ENCODE measurements at places on chromosomes 6 and 20.

DNA sequence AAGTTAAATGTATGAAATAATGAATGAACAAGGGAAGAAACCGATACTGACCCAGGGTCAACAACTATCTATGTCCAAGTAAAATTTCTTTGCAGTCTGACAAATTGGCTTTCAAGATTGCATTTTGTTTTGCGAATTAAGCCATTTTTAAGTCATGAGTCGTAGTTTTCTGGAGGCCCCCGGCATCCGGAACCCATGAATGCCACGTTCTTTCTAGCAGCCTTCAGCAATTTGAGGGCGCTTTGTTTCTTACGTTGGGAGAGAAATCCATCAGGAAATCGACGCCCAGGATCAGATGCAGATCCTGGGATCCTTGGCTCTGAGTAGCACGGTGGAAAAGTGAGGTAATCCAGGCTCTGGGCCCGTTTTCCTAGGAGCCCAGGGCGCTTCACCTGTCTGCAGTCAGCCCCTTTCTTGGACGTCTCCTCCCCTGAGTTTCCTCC lies 309 bp upstream of the ABRACL start:
- peak; percentile 20 for DNase-seq

DNA sequence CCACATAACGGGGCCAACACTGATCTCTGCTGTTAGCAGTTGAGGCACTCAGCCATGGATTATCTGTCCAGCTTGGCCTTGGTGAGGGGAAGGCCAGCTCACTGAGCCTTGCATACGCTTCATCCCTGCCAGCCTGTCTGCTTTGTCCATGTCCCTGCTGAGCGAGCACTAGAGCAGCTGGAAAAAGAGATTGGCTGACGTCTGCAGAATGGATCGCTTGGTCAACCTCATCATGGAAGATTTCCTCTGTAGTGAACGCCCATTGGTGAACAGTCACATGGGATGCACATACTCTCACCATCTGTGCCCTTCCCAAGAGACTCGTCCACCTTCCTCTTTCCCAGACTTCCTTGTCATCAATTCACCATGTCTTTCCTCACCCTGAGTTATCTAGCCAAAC lies 26.9 kb downstream of the MUC22 start:
- no peak for DNase-seq

DNA sequence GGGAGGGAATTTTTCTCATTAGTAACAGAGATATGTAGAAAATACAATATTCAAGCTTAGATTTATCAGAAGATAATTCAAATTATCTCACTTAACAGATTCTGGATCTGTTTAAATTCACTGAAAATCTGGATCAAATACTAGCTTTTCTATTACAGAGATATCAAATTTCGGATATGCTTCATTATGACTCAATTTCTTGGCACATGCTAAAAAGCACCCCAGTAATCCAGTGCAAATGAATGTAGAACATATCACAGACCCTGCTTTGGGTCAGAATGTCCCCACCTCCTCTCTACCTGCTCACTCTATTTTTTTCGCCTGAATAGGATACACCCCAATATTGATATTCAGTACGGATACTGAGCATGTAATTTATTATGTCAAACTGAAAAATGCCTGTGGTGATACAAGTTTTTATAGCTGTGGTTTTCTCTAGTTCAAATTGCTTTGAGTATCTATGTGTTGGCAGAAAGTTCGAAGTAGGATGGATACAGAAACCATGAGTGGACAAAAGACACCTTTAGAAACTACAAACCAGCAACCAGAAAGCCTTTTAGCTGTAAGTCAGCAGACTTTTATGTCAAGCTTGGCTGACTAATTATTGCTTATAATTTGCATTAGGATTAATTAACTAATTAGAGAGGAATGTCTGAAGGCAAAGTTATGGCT lies 290.0 kb downstream of the TFAP2B start:
- DNase-seq = no peak

DNA sequence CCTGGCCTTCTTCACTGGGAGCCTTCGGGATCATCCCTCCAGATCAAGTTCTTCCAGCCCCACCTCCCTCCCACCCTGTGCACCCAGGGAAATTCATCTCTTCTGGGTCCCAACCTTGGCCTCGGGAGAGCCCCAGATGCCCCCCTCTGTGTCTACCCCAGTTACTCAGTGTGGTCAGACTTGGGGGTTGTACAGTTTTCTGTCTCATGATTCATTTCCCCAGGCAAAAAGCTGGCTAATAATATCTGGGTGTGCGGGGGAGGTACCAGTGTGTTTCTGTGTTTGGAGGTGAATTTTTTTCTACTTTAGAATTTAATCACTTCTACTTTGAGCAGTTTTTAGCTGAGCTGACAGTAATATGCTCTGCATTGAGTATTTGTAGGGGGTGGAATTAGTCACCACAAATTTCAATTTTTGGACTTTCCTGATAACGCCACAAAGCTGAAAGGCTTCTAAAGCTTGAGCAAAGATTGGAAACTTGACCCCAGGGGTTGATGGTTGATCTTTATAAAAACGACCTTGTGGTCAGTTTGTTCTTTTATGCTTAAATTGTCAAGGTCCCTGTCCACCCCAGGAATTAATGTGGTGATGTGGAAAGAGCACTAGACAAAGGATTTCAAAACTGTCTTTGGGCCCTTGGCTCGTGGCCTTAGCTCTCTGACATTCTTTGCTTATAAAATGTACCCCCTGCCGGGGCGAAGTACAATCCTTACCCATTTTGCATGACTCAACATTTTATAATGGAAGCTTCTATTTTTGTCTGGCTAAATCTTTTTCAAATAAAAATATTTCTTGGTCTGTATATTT lies 284.7 kb upstream of the TAB2 start:
- DNase-seq = no peak

DNA sequence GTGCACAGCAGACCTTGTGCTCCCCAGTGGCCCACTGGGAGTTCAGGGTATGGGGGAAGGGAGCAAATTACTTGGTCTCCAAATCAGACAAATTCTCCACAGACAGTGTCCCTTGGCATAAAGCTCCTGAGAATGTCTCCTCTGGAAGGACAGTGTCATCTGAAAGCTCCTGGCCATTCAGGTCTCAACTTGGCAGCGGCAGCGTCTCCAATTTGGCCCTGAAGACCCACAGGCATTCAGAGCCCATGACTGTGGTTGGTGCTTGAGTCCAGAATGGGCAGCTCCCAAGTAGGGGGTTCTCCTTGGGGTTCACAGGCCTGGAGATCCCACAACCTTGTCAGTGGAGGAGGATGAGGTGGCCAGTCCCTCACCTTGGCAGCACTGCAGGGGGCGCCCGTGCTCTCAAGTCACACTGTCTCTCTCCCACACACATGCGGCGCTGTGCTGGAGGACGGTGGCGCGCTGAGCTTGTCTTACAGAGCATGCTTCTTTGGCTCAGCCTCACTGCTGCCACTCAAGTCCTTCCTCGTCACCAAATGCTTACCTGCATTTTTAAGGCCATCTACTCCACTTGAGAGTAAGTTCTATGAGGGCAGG lies 20.7 kb downstream of the DYNLRB1 start:
- DNase-seq = no peak

DNA sequence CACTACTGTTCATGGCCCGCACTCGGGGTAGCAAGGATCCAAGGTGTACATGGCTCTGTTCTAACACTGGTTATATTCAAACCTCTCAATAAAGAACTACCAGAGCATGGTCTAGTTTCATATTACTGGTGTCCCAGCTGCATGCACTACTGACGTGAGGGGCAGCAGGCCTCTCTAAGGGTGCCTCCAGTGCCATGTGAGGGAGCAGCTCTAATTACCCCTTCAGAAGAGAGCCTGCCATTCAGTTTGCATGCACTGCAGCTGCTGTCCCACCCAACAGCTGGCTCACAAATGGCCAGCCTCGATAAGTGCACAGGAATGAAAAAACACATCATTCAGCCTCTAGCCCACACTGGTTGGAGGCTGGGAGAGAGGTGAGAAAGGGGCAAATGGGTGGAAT lies 85.2 kb downstream of the SMLR1 start:
- no peak for DNase-seq

DNA sequence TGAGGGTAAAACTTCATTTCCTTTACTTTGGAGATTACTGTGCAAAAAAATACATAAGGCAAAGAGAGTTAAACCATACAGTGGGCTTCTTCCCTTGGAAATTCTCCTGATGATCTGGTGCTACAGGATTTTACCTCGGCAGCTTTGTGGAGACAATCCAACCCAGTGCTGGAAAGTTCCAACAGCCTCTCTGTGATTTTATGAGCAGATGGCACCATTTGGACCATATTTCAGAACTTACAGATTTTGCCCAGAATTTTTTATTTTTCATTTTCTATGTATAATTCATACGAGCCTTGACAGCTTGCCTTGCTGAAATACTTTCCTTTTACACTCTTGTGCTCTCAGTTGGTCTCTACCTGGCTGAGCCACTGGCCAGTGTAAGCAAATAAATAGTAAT lies 43.3 kb upstream of the TNFRSF21 start:
- DNase-seq = no peak

- no peak for DNase-seq
Observed at GRCh38 chr20:63121749-63122405, 94.1 kb downstream of the YTHDF1 start.

GRCh38 chr6:149134511-149134933 lies 183.0 kb upstream of the TAB2 start:
- DNase-seq = no peak

DNA sequence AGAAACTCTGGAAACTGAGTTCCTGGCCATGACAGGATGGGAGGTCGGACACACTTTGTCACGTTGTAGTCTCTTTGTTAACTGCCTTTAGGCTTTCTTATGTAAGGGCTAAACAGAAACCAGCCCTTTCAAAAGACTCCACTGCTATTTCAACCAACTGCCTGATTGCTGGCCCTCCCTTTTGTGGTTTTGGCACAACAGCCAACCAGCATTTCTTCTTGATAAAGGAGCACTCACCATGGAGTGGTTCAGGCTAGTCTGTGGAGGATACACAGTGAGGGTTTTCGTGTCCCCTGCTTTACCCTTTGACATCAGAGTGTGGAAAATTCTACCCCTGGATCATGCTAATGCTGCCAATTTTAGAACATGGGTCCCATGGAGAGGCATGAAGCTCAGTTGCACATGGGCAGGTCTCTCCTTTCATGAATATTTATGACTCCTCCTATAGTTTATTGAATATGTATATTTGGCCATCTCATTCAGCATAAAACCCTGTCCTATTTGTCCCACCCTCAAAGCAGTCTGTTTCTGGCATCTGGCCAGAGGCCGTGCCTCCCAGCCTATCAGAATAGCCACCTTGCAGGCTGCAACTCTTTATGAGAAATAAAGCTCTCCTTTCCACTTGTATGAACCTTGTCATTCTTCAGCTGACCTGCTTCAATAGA lies 148.3 kb downstream of the HS3ST5 start:
- DNase-seq = no peak

GRCh38 chr20:400454-401275 lies 7.4 kb upstream of the RBCK1 start:
- DNase-seq = peak; percentile 90

DNA sequence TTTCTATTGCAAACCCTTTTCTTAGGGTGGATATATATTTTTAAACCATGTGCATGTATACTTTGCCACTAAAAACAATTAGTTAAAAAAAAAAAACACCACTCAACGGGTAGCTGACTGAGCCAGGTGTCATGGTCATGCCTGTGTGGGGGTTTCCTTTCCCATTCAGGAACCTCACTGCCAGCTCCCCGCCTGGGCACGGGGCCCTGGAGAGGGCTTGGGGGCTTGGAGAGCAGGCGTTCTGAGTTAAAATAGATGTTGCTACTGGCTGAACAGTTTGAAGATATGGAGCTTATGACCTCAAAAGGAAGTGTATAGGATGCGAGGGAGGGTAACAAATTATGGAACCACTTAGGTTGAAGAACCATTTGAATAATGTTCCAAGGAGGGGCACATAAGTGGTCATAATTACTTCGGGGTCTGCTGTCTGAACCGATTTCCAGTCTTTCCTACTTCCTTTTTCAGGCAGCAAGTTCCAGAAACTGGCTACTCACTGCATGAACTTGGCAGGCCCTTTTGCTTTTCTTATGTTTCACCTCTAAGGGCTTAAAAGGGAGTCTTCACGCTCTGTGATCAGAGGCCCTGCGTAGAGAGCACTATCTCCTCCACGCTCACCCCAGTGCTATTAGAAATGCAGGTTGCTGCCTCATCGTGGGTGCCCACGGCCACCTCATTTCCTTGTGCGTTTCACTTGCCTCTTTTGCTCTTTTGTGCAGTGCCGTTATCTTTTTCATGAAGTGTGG lies 9.9 kb downstream of the STX16 start:
- DNase-seq = no peak

- DNase-seq = no peak
Observed at GRCh38 chr20:23164176-23164601, 78.1 kb upstream of the CD93 start.

DNA sequence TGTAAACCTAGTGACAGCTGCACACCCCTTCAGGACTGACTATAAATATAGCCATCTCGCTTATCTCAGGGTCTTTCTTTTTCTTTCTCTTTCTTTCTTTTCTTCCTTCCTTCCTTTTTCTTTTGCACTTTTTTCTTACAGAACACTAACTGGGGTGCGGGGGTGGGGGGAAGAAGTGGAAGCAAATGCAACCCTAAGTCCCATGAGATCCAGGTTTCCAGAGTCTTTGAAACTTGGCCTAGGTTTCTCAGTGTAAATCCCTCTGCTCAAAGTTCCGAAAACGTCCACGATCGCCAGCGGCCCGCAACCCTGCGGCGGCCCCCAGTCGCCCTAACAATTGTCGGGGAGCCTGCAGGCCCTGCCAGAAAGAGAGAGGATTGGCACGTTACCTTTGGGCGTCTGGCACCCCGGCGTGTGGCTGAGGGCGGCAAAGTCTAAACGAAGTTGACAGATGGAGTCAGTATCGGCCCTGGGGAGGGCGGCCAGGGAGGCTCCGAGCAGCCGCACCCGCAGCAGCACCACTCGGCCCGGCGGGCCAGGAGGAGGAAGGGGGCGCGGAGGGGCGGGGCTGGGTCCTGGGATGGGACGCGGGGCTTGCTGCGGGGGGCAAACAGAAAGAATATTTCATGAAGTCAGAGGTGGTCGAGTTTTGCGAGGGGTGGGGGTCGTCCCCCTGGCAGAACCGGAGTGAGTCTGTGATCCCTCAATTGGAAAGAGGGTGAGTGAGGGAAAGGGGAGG lies 577 bp upstream of the FOXF2 start:
- no peak for DNase-seq

Measured in DMS 273 treated with DMSO at 0.1 percent for 48 hours (cell line).